Fibroblast of pulmonary artery (primary cell): ENCODE measurements at places on chromosomes 5 and 9.

DNA sequence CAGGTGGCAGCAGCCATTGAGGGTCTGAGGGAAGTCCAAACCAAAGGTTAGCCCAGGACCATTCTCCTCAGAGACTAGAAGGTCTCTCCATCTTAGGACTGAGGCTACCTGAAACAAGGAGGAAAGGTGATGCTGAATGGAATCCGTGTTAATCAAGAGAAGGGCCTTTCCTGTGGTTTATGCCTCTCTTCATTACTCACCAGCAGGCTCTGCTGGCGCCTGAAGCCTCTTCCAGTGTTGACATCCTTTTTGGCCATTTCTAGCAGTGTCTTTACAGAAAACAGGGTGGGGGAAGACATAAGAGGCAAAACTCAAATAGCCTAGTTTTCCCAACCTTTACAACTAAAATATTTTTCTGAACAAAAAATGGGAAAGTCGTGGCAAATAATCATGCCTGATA, 98.0 kb downstream of the ENC1 start:
- peak; percentile 26 for DNase-seq

DNA sequence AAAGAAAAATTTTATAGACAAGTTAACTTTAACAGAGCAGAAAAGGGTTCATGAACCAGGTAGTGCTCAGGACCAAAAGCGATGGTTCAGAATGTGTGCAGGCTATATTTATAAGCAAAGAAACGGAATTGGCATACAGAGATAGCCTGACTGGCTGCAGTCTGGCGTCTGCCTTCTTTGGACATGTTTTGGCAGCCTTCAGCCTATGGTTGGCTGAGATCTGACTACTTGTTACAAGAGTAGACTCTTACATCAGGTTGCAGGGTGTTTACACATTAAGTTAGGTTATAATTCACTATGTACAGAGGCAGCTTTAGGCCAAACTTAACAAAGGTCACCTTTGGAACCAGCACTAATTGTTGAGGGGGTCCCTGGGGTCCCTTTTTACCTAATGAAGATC, 7.0 kb downstream of the NOP16 start:
- DNase-seq, result no peak

DNA sequence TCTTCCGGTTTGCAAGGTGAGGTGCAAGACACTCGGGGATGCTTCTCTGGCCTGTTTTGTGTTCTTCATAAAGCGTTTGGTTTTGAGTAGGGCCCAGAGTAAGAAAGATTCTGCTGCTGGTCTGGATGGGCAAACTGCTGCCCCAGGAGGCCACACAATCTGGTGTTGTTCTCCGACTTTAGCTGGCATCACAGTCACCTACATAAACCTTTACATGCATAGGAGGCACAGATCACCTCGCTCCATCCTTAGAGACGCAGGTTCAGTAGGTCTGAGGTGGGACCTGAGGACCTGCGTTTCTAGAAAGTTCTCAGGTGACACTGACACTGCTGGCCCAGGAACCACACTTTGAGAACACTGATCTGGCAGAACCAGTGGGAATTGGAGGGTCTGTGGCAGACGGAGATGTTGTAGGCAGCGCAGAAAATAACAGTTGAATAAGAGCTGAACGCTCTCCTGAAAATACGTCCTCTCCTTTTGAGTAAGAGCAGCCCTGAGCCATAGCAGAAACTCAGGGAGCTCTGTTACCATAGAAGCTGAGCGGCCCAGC, 3.9 kb upstream of the SLC6A3 start:
- no peak for DNase-seq

DNA sequence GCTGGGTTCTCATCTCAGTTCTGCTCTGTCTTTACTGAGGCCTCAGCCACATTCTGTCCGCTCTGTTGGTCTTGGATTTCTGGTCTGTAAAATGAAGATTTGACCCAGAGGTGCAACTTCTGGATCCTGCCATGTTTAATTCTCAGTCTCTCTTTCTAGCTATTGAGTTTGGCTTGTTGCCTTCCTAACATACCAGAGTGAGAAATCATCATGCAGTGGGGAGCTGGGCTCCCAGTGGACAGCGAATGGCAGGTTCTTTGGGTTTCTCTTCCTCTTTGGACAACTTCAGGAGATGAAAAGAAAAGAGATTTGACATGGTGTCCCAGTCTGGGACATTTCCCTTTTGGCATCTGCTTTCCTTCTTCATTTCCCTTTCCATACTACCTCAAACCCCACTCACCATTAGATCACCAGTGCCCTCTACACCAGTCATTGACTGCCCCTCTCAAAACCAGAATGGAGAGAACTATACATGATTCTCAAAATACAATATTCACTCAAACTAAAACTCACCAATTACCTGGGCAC, 334.7 kb downstream of the ACTL7B start:
- peak; percentile 65 for DNase-seq

DNA sequence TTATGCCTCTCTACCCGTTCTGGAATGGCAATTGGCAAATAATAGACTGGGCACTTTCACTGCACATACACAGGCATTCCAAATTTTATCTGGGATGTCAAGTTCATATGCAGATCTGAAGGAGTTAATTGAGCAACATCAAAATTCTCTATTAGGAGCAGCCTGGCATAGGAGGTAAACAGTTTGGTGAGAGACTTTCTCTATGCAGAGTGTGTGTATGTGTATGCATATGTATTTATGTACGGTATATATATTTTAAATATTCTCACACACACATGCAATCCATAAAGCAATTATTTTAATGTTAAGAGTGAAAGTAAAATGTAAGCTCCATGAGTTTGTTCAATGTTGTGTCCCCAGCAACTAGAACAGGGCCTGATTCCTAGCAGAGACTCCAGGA, 517.8 kb downstream of the CTNND2 start:
- DNase-seq, result no peak

DNA sequence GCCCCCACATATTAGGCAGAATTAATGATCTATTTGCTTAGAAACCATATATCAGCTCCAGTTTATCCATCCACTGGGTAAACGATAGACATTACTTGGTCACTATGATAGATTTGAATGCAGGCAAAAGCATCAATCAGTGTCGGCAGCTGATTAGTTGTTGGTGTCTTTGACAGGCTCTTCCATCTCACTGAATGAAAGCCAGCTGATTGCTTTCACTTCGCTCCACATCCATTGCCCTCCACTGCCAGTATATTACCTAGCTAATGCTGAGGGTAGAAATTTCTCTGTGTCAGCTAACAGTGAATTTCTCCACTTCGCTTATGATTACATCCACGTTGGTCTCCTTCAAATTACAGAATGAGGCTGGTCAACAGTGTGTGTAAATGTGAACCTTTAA, 821.3 kb upstream of the TYRP1 start:
- DNase-seq, result no peak
